Fibroblast of skin of scalp (primary cell): ENCODE measurements at places on chromosomes 1 and 21.

DNA sequence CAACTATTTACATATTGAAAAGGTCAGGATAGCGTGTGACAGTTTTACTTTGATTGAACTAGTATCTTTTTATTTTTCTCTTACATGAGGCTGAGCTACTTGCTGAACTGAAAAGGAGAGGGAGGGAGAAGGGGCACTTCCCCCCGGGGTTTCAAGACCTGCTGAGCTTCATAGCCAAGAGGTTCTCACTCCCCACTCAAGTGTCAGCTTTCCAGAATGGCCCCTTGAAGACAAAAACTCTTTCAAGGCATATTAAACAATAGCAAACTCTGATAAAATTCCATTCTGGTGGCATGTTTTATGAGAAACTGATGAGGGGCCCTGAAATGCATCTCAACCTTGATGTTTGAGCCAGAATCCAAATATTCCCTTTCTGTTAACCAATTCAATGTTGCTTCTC lies 143.0 kb downstream of the KAZN start:
- no peak for DNase-seq

- DNase-seq, result peak; percentile 28
These were observed 48.9 kb downstream of the CHML start for GRCh38 chr1:241591317-241591716.

DNA sequence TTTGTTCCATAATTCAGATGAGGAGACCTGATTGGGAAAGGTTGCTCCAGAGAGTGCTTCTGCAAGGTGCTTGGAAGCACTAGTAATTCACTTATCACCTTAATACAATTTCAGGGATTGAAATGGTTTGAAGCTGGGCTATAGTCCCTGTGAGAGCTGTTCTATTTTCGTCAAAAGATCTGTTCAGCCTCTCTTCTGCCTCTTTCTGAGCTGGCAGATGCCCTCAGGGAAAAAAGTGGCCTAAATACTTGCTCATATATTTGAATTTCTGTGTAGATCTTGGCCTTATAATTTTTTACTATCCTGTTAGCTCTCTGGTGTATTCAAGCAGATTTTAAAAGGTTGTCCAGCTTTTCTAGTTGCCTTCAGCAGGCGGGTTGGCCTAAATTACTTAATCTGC lies 22.3 kb downstream of the C1orf146 start:
- DNase-seq, result no peak

- DNase-seq, result no peak
These were observed 37.8 kb downstream of the GPA33 start for GRCh38 chr1:167052389-167052788.

- peak; percentile 30 for DNase-seq
These were observed 38.2 kb downstream of the KCNAB2 start for GRCh38 chr1:6083801-6084446.

DNA sequence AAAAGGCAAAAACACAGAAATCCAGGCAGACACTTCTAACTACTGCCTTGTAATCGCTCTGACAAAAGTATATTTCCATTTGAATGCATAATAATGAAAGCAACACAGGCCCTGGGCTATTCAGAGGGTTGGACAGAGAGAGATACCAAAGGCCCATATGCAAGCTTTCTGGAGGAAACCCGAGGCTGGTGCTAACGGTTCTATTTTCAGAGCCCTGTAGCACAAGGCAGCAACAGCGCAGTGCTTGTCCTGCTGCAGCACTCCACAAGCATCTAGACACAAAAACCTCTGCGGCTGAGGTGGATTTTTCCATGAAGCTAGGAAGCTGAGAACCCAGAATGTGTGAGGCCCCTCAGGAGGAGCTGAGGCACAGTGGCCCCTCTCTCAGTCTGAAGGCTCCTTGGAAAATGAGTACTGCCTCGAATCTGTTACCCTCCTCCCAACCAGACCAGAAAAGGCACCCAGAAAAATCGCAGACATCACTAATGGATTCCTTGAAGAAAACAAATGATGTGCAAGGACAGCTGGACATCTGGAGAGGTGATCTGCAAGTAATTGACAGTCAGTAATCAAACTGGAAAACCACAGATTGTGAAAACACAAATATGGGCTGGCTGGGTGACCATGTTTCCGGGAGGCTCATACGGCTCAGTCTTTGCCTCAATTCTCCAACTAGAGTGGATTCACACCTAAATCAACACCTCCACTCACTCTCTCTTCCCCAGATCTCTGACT lies 54.0 kb downstream of the COLGALT2 start:
- no peak for DNase-seq

DNA sequence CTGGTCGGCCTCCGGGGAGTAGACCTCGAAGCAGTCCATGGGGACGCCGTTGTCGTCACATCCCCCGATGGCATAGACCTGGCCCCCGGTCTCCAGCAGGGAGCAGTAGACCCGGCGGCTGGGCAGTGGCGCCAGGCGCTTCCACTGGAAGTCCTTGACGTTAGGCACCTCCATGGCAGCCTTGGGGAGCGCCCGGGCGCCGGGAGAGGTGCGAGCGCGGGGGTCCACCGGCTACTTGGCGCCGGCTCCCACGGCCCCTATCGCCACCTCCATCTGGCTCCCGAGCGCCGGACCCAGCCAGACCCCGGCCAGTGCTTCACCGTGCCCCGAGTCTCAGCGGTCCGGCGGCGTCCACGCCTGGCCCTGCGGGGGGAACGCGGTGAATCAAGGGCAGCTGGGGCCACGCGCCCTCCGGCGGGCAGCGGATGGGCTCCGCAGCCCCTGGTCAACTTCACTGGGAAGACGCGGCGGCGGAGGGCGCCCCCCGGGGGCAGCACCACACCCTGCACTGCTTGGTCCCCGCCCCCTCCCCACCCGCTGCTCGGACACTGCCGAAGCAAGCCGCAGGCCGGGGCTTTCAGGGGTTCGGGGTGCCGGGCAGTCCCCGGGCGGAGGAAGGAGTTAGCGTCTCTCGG lies 13.2 kb downstream of the KLHDC8A start:
- no peak for DNase-seq

GRCh38 chr1:226625832-226626576 lies 77.4 kb downstream of the STUM start:
- no peak for DNase-seq

- DNase-seq, result no peak
These were observed 322.1 kb upstream of the TMPRSS15 start for GRCh38 chr21:18725653-18726052.
